Pons (tissue), 1 donor: ENCODE measurements at places on chromosomes 13 and 19.
A peak's percentile ranks its signal among the peaks of the same experiment; 100 is the strongest.

- DNase-seq = peak; percentile 54
These were observed 220.9 kb downstream of the FOXO1 start for GRCh38 chr13:40445557-40445990.

- DNase-seq = peak; percentile 69
These were observed 30.7 kb downstream of the NFIX start for GRCh38 chr19:13025819-13026456.

DNA sequence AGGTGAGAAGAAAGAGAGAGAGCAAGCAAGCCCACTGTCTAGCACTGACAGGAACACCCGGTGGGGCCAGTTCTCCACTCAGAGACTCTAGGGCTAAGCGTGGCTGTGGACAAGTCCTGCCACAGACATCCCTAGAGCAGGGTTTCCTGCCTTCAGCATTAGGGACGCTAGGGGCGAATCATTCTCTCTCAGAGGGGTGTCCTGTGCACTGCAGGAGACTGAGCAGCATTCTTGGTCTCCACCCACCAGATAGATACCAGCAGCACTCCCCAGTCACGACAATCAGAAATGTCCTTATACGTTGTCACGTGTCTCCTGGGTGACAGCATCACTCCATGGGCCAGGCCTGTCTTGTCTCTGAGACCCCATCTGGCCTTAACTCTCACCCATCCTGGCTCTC is 1.5 kb downstream of the OR10H1 start:
- DNase-seq = no peak

GRCh38 chr19:3284759-3285646 is 60.5 kb downstream of the CELF5 start:
- DNase-seq = no peak

DNA sequence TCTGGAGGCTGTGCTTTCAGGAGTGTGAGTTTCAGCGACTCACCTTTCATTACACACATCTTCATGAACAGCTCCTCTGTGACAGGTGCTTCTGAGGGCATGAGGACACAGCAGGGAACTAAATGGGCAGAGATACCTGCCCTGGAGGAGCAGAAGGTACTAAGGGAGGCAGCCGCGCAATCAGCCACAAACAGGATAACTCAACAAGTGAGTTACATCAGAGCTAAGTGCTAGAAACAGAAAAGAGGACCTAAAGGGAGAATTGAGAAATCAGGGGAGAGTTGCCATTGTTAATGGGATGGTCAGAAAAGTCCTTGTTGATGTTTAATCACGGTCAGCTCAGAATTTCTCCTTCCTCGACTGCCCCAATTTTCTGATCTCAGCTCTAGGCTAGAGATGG is 42.5 kb downstream of the SYDE1 start:
- no peak for DNase-seq

- no peak for DNase-seq
These were observed 14.7 kb downstream of the HCN2 start for GRCh38 chr19:604355-604754.

- no peak for DNase-seq
These were observed 314.8 kb downstream of the PCDH17 start for GRCh38 chr13:57946361-57946760.

- DNase-seq = peak; percentile 16
These were observed 547.5 kb upstream of the SPRY2 start for GRCh38 chr13:80888390-80888789.

DNA sequence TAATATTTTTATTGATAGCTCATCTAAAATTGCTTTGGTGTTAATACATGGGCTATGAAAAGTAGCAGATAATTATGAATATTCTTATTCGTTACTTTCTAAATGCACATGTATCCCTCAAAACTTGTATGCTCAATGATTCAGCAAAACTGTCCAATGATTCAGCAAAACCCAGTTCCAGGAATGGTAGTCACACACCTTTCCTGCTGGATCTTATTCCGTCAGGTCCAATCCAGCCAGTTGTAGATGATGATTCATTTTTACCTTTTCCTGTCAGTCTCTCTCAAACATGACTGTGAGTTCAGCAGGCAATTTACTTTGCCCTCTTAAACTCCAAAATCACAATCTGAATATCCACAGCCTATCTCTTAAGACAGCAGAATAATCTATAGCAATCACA is 1082.6 kb downstream of the EFNB2 start:
- DNase-seq = no peak

DNA sequence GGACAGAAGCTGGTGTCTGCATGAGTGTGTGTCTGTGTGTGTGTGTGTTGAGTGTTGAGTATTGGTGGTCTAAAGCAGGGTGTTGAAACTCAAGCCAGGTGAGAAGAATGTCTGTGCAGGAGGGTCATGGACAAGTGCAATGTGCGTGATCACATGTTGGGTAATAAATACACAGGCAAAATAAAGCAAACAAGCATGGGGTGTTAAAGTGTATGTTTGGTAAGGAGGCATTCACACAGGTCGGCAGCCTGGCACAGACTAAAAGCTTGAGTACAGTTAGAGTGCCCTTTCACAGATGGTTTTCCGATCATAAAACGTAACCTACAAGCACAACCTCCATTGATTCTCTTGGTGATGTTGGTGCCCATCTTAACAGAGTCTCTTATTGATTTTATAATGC is 476.9 kb upstream of the KLHL1 start:
- no peak for DNase-seq

GRCh38 chr19:39915101-39915847 is 19.2 kb downstream of the FCGBP start:
- DNase-seq = no peak

- no peak for DNase-seq
These were observed 88.6 kb upstream of the MYCBP2 start for GRCh38 chr13:77415253-77416071.

DNA sequence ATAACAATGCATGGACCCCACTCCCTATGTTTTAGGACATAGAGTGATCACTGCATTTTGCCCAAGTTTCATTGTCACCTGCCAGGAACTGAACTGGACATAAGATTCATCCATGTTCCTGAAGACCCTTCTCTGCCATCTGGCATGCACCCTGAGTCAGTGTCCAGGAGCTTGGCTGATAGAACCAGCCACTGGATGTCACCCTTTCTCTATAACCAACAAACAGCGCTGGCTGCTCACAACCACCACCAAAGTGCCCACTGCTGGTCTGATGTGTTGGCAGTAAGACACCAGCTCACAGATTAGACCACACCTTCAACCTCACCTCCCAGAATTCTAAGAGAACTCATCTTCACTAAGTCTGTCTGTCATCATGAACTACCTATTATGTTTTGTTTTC is 333.4 kb downstream of the ITGBL1 start:
- peak; percentile 57 for DNase-seq

DNA sequence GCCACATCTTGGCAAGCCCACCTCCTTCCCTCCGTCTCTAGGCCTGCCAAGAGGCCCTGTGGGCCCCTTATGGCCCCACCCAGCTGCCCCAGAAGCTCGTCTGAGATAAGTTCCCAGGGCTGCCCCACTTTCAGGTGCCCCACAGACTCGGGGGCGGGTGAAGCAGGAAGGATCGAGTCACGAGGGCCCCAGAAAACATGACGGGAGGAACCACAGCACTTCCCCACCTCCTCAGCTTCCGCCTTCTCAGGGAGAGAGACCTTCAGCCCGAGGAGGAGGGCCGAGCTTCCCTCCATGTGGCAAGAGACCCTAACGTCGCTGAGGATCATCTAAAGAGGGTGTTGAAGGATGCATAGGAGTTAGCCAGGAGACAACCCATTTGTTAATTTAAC is 4.5 kb upstream of the IL12RB1 start:
- peak; percentile 63 for DNase-seq

- DNase-seq = peak; percentile 14
These were observed 64.5 kb upstream of the WDFY2 start for GRCh38 chr13:51519771-51520216.

GRCh38 chr13:97018029-97018819 is 23.9 kb upstream of the OXGR1 start:
- peak; percentile 81 for DNase-seq

DNA sequence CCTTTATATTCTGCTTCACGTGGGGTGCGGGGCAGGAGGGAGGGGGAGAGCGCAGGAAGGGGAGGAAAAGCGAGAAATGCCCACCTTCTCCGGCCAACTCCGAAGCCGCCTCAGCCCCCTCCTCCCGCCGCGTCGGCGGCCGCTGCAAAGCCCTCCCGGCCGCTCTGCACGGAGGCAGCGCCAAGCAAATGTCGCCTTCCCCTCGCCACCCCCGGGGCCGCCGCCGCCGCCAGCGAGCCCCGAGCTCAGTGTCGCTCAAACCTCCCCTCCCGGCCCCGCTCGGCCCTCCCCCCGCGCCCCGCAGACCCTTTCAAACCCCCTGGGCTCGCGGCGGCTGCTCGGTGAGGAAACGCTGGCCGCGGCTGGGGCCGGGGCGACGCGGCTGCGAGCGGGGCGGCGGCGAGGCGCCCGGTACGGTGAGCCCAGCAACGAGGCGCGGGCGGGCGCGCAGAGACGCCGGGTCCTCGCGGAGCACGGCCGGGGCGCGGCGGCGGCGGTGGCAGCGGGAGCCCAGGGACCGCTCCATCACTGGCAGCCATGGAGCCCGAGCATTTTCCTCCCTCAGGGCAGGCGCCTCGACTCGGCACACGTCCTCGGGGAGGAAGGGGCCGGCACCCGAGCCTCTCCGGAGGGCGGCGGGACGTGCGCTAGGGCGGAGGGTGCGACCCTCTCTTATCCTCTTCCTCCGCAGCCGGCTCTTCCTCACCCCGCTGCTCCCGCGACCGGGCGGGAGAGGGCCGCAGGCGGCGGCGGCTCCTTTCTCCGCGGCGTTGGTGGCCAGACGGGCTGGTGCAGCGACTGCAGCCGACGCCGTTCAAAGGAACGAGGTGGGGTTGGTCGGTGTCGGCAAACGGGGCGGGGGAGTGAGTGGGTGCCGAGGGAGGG is 463 bp upstream of the TSC22D1 start:
- no peak for DNase-seq

DNA sequence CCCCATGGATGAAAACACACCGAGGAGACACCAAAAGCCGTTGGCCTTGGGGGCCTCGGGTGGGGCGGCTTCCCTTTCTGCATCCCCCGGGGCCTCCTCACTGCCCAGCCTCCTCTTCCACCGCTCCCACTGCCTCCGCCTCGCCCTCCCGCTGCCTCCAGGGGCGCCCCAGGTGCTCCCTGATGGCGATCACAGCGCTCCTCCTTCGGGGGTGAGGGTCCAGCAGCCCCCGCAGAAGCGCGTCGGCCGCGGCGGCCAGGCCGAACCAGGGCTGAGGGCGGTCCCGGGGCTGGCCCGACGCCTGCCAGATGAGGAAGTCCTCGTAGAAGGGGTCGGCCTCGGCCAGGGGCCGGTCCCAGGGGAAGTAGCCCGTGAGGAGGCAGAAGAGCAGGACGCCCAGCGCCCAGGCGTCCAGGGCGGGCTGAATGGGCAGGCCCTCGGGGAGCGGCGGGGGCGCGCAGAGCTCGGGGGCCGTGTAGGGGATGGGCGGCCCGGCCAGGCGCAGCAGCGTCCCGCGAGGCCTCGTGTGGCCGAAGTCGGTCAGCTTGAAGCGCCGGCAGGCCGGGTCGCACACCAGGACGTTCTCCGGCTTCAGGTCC is 7.2 kb downstream of the SBK2 start:
- no peak for DNase-seq

GRCh38 chr19:14686411-14686810 is 3.4 kb upstream of the ZNF333 start:
- DNase-seq = no peak

DNA sequence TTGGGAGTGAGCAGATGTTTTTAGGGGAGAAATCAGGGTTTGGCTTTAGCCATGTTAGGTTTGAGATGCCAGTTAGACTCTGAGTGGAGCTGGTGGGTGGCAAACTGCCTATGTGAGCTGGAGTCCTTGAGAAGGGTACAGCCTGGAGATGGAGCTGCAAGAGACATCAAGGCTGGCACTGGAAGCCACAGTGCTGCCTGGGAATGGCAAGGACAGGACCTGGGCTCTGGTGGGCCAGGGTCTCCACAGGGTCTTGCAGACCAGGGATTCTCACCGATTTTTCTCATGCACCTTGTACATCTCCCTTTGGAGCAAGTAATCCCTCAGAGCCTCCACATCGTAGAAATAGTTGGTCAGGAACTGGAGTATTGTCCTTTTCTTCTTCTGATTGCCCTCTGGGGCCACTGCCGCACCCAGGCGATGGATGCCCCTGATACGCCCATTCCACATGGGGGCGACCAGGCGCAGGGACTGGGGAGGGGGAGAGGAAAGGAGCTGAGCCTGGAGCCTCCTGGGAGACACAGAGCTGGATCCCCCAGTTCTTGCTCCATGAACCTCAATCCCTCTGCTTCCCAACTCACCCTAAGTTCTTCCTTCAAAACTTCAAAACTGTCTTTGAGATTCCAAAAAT is 1.7 kb downstream of the DMAC2 start:
- DNase-seq = no peak

- DNase-seq = no peak
These were observed 181.8 kb downstream of the KATNAL1 start for GRCh38 chr13:30125422-30126073.

GRCh38 chr19:18460900-18461299 is 23.0 kb upstream of the ISYNA1 start:
- DNase-seq = no peak

DNA sequence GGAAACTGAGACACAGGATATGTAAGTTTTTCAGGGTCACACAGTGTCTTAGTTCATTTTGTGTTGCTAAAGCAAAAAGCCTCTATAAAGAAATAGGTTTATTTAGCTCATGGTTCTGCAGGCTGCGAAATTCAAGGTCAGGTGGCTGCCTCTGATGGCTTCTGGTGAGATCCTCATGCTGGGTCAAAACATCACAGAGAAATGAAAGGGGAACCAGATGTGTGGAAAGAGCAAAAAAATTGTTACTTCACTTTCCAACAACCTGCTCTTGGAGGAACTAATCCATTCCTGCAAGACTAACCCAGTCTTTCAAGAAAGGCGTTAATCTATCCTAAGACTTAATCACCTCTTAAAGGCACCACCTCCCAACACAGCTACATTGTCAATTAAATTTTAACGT is 64.2 kb upstream of the UBL3 start:
- no peak for DNase-seq

DNA sequence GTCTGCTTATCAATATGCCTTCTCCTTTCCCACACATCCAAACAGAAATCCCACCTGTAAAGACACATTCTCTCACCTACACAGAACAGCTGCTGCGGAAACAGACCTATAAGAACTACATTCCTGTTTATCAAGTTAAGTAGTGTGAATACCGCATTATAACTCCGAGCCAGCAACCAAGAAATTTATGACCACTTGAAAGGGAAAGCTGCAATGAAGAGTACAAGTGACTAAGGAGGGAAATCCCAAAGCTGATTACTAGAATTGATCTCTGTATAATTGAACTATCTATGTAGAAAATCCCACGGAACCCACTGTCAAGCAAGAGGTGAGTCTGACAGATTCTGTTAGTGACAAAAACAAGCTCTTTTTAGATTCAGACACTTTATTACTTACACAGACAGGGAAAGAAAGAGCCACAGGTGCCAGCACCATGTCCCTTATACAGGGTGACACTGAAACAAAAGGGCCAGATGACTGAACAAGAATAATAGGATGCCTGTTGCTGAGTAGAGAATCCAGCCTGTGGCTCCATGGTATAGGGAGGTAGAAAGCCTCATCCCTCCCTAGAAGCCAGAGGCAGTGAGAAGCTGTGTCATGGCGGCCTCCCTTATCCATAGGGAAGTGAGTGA is 1.6 kb upstream of the IGFL4 start:
- DNase-seq = no peak

- DNase-seq = no peak
These were observed 5.7 kb upstream of the THSD1 start for GRCh38 chr13:52411629-52412028.
